ENCODE measurements at places on chromosomes 16 and 17.

GRCh38 chr16:81694494-81695280 lies 84.4 kb upstream of the PLCG2 start:
- DNase-seq: no peak

- no peak for DNase-seq
Measured at GRCh38 chr16:89265647-89266046, 48.1 kb downstream of the ZNF778 start.

DNA sequence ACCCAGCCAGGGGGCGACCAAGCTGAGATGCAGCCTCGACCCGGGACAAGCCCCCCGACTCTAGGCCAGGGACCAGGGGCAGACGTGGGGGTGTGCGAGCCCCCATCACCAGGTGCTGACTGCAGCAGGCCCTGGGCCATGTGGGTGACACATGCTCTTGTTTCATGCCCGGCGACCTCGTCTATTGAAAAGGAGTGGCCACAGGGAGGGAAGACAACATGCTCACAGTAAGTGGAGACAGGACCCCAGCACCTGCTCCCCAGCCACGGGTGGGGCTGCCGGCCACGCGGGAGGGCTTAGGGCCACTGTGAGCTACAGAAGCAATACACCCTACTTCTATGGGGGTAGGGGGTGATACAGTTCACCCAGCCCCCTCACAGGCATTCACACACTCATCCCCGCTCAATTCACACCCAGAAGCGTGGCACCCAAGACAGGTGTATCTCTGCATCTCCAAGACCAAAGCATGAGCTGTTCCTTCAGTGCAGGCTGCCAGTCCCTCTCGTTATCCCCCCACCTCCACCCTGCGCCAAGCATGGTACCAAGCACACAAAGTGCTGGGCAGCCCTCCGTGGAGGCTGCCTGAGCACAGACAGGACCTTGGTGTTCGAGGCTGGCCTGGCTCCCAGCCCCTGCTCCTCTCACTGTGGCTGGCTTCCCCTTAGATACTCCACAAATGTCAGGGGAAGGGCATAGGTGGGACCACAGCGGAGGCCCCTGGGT lies 13.6 kb downstream of the VASN start:
- no peak for DNase-seq

- DNase-seq: no peak
Measured at GRCh38 chr16:58842156-58842555, 108.0 kb upstream of the GOT2 start.

- DNase-seq: no peak
Measured at GRCh38 chr17:914561-914960, 65.0 kb downstream of the NXN start.

- no peak for DNase-seq
Measured at GRCh38 chr17:67656494-67657203, 61.1 kb upstream of the NOL11 start.

DNA sequence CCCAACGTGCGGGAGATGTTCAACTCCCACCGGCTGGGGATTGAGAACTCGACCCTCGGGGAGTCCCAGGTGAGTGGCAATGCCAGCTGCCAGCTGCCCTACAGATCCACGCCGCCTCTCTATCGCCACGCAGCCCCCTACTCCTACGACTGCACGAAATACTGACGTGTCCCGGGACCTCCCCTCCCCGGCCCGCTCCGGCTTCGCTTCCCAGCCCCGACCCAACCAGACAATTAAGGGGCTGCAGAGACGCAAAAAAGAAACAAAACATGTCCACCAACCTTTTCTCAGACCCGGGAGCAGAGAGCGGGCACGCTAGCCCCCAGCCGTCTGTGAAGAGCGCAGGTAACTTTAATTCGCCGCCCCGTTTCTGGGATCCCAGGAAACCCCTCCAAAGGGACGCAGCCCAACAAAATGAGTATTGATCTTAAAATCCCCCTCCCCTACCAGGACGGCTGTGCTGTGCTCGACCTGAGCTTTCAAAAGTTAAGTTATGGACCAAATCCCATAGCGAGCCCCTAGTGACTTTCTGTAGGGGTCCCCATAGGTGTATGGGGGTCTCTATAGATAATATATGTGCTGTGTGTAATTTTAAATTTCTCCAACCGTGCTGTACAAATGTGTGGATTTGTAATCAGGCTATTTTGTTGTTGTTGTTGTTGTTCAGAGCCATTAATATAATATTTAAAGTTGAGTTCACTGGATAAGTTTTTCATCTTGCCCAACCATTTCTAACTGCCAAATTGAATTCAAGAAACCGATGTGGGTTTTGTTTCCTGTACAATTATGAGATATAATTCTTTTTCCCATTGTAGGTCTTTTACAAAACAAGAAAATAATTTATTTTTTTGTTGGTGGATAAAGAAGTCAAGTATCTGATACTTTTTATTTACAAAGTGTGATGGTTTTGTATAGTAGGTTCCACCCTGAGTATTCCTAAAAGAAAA lies 2.3 kb downstream of the FOXC2 start:
- no peak for DNase-seq

DNA sequence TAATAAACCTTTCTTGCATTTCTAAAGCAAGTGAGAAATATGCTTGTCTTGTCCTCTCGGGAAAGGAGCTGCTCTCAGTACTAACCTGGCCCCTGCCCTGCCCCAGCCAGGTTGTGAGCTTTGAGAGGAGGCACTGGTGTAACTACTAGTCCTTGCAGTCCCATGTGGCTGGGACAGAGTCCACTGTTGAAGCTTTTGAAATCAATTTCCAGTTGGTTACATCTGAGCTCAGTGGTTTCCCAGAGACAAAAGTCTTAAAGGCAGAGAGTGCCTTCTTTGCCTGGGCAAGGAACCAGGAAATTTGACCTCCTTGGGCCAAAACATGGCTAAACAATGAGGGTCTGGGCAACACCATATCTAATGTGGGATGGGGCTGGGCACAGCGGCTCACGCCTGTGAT lies 48.7 kb downstream of the GSG1L start:
- no peak for DNase-seq

DNA sequence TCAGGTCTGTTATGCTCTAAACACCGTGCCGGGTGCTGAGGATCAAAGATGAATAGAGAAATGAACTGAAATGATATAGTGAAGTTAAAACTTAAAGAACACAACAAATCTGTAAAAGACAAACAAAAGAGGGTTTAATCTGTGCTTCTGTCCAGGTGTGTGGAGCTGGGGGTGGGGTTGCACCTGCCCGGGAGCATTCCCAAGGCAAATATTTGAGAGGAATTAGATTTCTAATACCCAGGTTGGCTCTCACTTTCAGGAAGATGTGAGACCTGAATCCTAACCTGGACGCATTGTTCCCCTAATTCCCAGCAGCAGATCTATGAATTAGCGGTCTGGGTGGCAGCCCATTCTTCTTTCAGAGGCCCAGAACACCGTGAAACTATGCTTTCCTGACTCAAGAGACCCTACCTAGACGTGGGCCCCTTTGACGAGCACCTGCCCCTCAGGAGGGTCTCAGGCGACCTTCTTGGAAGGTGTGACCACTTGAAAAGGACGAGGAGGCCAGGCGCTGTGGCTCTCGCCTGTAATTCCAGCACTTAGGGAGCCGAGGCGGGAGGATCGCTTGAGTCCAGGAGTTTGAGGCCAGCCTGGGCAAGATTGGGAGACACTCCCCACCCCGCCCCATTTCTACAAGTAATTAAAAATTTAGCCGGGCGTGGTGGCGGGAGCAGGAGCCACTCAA lies 677 bp upstream of the RANGRF start:
- DNase-seq: no peak

DNA sequence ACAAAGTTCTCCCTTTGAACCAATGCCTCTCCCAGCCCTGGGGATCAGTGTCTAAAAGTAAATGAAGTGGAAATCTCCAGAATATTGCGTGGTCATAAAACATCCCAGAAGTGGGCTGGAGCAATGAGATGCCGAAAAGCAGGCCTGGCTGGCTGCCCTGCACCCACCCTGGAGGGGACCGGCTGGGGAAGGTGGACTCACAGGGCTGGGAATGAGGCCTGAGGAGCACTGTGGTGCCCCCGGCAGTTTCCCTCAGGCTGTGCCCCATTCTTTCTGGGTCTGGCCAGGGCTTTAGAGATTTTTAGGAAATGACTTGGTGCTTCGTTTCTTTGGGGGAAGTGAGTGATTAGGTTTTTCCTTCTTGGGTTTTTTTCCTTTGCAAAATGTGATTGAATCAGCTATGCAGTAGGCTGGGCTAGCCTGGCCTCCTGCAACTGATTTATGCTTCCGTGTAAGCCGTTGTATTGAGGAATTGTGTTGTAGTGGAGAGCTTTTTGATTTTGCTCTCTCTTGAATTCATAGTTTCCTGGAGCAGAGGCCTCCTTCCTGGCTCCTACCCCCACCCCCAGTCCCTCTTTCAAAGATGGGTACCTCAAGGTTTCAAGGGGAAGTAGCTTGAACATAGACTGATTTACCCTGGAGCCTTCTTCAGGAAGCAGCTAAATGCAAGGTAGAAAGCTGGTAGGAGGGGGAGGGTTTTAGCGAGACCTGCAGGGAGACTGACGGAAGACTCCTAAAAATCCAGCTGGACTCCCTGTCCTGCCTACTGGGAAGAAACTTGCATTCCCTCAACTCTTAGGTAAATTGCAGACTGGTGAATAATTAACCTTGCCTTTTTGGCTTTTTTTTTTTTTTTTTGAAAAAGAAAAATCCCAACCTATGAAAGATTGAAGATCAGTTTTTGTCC lies 170.2 kb downstream of the RAB11FIP4 start:
- no peak for DNase-seq

DNA sequence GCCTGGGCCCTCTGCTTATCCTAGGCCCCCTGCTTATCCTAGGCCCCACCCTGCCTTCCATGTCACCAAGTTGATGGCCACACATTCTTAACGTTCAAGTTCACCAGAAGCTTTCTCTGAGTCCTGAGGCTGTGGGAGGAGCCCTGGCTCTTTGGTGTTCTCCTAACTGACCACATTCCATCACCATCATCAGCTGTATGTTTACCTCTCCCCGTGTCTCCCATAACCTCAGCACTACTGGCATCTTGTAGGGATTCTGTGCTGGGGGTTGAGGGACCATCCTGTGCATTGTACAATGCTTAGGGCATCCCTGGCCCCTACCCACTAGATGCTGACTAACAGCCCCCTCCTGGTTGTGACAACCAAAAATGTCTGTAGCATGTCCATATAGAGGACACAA lies 99.3 kb downstream of the NDE1 start:
- DNase-seq: no peak

- DNase-seq: no peak
Measured at GRCh38 chr17:8726941-8727555, 17.6 kb downstream of the CCDC42 start.

DNA sequence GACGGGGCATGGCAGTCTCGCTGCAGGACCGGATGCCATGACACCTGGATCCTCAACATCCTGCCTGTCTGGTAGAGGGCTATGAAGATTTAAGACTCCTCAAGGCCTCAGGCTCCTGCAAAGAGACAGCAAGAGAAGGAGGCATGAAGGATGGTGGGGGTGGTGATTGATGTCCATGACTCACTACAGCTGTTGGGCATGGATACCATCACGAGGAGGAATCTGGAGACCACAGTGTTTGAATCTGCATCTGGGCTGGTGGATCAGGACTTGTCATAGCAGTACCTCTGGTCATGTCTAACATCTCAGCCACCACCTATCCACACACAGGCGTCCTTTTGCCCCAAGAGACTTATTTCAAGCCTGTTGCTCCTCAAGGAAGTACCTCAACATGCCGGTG lies 50.2 kb upstream of the WSCD1 start:
- DNase-seq: peak; percentile 24

DNA sequence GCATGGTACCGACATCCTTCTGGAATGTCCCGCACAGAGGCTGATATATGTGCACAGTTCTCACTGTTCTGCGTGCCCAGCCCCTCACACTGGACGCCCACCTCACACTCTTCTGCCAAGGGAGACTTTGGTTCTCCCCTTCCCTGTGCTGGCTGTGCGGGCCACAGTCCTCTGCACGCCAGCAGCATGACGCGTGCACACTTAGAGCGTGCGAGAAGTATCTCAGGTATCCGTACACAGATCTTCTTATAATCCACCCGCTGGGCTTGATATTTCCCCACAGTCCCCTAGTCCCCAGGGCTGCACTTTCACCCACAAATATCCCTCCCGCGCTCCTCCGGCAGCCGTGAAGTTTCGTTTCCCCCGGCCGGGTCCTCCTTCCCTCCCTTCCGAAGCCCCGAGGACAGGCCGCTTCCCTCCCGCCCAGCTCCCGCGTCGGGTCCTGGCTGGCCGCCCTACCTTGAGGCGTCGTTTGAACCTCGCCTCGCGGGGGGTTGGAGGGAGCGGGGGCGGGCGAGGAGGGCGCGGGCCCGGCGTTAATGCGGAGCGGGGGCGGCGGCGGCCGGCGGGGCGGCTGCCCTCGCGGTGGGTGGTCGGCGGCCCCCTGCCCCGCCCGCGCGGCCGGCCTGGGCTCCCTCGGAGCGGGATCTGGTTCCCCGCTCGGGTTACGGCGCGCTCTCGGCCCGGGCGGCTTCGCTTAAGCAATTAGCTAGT lies 5.0 kb upstream of the FOXF1 start:
- no peak for DNase-seq

- no peak for DNase-seq
Measured at GRCh38 chr17:74768069-74768762, 7.9 kb downstream of the NAT9 start.

DNA sequence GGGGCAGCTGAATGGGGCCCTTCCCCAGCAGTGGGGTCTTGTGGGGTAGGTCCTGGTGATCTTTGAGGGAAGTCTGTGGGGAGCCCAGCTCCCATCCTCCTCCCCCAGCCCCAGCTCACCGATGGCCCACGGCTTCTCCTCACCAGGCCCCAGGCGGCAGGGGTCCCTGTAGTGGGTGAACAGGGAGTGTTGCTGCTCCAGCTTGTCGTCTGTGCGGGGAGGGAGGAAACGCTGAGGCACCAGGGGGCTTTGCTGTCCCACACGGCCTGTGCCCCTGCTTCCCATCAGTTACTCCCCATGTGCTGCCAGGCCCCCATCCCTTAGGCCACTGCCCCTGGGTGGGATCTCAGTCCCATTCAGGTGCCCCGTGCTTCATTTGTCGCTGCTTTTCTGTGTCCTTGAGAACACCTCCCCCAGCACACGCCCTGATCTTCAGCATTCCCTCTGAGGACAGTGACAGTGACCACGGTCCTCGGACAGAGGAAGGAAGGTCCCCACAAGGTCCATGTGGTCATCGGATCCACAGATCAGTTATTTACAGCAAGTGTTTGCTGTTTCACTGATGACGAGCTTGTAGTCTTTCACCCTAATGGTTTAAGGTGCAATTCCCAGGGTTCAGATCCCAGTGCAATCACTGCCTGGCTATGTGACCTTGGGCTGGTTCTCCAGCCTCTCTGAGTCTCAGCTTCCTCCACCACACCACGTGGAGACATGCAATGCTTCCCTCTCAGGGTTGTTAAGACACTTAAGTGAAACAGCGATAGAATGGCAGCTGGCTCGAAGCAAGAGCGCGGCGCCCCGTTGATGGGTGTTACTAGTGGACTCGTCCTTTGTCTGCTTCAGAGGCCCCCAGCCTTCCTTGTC lies 53.1 kb downstream of the PRMT7 start:
- no peak for DNase-seq

DNA sequence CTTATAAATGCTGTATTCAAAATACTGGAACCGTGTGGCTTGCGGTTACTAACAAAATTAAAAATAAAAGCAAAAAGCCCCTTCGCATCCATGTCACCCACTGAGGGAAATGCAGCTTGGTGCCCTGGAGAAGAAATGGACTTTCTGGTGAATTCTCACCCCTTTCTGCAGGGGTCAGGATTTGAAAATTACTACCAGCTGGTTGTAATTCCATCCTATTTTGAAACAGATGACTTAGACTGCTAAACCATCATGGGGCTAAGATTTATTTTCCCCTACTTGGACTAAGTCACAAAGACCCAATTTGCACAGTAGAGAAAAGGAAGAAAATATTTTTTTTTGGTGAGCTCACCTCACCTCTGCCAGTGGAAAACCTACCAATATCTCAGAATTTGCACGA lies 111.4 kb upstream of the MYOCD start:
- no peak for DNase-seq

Measured in activated T-cell treated with anti-CD3 and anti-CD28 coated beads, Interleukin-2, amount 50 U/mL, for 48 hours (primary cell).